ENCODE measurements at places on chromosomes 1 and 21. TPM values are rescaled to one million over a fixed set of nuclear protein-coding genes. Genes with fewer than 3 reads are reported as not detected.

DNA sequence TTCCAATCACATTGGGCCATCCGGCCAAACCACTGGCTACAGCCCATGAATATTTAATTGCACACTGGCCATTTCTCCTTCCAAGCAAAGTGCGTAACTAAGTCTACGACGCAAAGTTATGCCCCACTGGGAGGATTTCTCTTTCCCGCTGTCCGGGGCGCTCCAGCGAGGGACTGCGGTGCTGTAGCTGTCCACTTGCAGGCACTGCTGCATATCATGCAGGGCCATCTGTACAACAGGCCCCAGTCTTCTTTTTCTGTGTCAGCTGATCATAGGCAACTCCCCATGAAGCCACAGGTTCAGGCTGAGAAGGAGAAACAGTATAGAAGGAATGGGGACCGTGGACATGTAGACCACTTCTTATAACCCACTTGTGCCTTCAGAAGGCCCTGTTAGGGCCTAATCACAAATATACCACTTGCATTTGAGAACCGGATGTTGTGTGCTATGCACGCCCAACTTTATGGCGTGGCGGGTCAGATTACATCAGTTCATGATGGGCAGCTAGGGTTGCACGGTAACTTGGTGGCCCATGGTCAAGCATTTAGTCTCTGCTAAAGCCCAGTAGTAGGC, 58.0 kb downstream of the ADSS2 start:
- no peak for DNase-seq

DNA sequence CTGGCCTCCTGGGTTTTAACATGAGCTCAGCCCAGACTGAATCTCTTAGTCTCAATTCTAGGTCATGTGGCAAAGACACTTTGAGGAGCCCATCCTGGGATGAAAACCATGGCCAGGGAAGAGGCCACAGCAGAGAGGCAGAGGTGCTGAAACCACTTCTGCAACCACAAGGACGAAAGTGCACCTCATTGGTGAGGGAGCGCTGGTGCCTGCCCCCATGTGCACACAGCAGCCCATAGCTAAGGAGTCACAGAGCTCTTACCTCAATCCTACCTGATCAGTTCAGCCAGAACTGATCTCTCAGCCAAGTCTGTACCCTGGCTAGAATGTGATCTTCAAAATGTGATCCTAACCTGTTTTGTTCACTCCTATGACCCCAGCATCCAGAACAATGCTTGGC, 32.9 kb upstream of the SRP9 start:
- DNase-seq = no peak

APOBEC4 gene
- not detected for polyA plus RNA-seq

ZNF695 gene
- 0.89 TPM for polyA plus RNA-seq

- DNase-seq = no peak
Observed at GRCh38 chr1:62437273-62437940, 558 bp downstream of the USP1 start.

DNA sequence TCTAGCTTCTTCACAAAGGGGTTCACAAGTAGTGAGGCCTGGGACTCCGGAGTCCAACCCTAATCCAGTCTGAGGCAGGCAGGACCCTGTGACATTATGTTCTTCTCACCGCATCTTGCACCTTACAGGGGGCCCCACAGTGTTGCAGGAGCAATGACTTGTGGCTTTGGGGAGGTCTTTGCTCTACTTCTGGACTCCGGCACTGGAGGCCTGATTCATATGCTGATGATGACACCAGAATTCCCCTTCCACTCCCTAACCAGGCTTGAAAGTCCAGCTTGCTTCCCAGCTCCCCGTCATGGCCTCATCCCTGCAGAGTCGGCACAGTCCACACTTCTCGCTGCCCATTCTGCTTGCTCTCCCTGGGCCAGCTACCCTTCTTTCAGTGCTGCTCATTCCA, 96.3 kb upstream of the SLC44A3 start:
- DNase-seq = no peak

GRCh38 chr1:8739377-8739776, 78.1 kb downstream of the RERE start:
- no peak for DNase-seq

DNA sequence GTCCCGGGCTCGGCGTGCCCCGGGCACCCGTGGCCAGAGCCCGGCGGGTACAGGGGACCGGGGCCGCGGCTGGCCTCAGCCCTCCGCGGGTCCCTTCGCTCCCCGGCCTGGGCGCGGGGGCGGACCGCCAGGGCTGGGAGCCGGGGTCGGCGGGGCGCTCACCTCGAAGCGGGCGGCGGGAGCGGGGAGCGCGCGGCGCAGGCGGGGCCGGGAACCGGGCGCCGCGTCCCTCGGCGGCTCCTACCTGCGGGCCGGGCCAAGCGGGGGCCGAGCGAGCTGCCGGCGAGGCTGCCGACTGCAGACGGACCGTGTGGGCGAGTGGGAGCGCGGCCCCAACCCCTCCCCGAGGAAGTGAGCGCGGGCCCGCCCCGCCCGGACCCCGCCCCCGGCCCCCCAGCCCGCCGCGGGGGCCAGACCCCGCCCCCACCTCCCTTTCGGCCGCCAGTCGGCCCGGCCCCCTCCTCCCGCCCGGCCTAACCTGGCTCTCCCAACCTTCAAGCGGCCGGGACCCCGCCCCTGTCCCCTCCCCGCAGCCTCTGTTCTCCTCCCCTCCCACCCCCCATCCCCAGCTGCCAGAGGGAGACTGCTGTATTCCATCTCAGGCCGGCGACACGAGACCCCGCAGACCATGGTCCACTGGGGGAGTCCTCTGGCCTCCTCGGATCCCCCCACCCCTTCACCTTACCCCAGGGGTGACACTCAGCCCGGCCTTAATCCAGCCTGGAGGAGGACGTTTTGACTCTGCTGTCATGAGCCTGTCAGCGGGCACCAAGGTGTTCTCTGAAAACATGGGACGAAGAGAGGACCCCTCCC, at the start of gene FHL3:
Gene FHL3, minus strand, starts transcription at position 320 of the 813 bp plus-strand sequence. CDS start 6,102 bp downstream, outside the sequence.
- DNase-seq = no peak

C8A gene
- not detected for polyA plus RNA-seq

GRCh38 chr1:175062858-175063257, 4.8 kb upstream of the TNN start:
- no peak for DNase-seq

DNA sequence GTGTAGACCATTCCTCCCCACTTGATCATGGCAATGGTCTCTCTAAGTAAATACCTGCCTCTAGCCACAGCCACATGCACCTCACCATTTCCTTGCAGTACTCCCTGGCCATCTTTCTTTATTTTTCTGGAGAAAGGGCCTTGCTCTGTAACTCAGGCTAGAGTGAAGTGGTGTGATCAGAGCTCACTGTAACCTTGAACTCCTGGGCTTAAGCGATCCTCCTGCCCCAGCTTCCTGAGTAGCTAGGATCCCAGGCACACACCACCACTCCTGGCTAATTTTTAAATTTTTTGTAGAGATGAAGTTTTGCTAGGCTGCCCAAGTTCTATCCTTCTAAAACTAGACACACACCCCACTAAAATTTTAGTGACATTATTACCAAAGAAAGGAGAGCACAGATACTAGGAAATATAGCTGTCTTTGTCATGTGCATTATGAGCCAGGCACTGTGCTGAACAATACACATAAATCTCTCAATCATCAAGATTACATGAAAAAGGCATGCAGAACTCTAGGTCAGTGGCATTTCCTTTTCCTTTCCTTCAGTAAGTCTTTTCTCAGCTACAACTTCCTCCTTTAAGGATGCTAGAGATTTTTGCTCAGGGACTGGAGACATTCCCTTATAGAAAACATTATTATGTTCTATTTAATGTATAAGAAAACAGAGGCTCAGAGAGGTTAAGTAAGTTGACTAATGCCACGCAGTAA, 95.0 kb upstream of the SERBP1 start:
- DNase-seq = no peak

- no peak for DNase-seq
Observed at GRCh38 chr1:245807954-245808719, 653.4 kb downstream of the KIF26B start.

- DNase-seq = no peak
Observed at GRCh38 chr1:186980400-186980799, 151.7 kb downstream of the PLA2G4A start.

- no peak for DNase-seq
Observed at GRCh38 chr1:86914998-86915736, 732 bp downstream of the HS2ST1 start.

FTCD gene
- not detected for polyA plus RNA-seq

DNA sequence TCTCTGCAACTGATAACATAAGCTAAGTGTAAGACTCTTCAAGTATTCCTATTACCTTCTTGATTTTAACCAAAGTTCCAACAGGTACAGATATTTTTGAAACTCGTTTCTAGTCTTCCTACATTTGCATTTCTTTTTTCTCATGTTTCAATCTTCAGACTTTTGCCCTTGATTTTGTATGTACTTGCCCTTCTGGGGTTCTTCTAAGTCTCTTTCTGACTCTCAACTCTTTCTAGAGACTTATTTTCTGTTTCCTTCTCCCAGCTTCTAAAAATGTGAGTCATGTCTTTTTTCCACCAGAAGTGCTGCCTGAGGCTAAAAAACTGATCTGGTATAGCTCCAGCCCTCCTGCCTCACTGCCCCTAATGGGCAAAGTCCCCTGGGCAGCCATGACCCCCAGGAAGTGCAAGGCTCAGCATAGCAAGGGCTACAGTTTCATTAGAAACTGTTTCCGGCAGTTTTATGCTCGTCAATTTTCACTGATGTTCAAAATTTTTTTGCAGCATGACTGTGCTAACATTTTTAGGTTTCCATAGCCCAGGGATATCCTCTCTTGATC, 265.9 kb downstream of the SEC16B start:
- DNase-seq = no peak

NRIP1 gene
- 22.3 TPM for polyA plus RNA-seq

NBPF3 gene
- polyA plus RNA-seq = 6.8 TPM

CFH gene
- 1.7 TPM for polyA plus RNA-seq

GRCh38 chr1:156510709-156511108, 10.1 kb upstream of the MEF2D start:
- DNase-seq = no peak

Measured in keratinocyte (primary cell).